Activated naive CD8-positive, alpha-beta T cell treated with anti-CD3 and anti-CD28 coated beads, Interleukin-2, amount 50 U/mL, for 24 hours (primary cell): ENCODE measurements at places on chromosomes 13 and 19.
A peak's percentile ranks its signal among the peaks of the same experiment; 100 is the strongest.

DNA sequence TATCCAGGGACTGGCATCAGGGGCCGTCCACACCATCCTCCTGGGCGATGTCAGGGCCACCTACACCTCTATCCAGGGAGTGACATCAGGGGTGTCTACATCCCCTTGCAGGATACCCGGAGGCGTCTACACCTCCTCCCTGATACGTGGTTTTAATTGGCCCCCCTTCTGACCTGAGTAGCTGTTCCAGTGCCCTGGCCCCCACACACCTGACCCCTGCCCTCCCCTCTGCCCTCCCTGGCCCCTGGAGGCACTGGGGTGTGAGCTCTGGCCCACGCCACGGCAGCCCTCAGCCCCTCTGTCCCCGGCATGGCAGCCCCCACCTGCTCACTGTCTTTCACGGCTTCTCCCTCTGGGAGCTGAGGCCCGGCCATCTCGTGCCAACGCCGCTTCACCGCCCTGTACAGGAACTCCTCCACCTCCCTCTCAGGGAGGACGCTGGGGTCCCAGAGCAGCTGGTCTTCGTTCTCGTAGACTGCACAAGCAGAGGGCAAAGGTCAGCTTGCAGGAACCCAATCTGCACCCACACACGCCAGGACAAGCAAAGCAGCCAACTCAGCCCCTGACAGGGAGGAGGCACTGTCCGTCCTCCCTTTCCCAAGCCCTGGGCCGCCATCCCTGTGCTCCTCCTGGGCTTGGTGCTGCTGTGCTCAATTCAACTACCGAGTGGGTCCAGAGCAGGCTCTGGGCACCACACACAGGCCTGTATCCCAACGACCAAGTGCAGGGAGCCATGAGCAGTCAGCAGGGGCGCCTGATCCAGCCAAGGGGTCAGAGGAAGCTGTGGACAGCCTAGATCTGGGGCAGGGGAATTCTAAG, 22.2 kb upstream of the PLPP2 start:
- DNase-seq: no peak

GRCh38 chr19:8017808-8018207, 12.4 kb upstream of the ELAVL1 start:
- peak; percentile 31 for DNase-seq

- no peak for DNase-seq
Observed at GRCh38 chr13:97328222-97328790, 105.7 kb upstream of the RAP2A start.

GRCh38 chr13:73599232-73600128, 534.7 kb downstream of the KLF12 start:
- no peak for DNase-seq

GRCh38 chr19:7925171-7925851, 624 bp downstream of the CTXN1 start:
- DNase-seq: peak; percentile 88

GRCh38 chr19:49570997-49571676, 9.2 kb downstream of the NOSIP start:
- DNase-seq: no peak

DNA sequence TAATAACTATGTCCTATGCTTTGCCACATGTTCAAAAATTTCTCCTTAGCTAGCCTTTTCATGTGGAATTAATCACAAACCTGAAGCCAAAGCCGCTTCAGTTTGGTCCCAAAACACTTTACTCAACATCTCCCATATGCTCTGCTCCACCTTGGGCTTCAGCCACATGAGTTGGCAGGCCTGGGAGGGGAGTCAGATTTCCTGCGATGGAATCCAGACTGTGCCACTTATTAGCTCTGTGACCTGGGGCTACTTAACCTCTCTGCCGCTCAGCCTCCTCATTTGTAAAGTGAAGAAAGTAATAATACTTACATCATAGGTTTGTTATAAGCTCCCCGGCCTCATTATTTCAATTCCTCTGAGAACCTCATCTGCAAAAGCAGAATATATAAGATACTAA, 272.0 kb downstream of the LMO7 start:
- no peak for DNase-seq

DNA sequence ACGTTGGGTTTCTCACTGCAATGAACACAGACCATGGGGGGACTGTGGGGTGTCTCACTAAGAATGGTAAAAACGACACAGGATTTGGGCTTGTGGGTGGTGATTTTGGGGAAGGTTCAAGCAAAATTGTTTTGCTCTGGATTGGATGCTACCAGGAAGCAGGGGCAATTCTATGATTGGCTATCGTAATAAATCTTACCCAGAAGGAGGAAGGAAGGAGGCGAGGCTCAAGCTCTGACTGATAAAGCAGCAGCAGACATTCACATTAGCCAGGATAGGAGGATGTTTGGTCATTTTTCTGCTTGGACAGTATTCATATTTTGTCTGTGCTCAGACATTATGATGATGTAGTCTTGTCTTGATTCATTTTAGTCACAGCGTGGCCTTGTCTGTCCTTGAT, 1.5 kb downstream of the ZNF576 start:
- DNase-seq: no peak

DNA sequence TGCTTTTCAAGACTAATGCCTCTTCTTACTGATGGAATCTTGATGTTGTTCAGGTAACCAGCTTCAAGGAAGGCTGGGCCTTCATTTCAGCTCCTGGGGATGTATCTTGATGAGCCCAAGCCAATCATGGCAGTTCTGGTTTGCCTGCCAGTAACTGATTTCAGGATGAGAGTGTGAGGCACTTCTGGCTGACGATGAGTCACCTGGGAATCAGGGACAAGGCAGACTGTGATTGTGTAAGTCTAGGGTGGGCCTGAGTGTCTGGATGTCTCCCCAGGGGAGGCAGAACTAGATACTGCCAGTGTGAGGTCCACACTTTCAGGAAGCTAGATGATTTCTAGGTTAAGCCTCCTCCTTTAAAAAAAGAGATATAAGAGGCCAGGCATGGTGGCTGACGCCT, 77.3 kb upstream of the KL start:
- no peak for DNase-seq

- no peak for DNase-seq
Observed at GRCh38 chr13:97319113-97319720, 97.1 kb downstream of the MBNL2 start.

DNA sequence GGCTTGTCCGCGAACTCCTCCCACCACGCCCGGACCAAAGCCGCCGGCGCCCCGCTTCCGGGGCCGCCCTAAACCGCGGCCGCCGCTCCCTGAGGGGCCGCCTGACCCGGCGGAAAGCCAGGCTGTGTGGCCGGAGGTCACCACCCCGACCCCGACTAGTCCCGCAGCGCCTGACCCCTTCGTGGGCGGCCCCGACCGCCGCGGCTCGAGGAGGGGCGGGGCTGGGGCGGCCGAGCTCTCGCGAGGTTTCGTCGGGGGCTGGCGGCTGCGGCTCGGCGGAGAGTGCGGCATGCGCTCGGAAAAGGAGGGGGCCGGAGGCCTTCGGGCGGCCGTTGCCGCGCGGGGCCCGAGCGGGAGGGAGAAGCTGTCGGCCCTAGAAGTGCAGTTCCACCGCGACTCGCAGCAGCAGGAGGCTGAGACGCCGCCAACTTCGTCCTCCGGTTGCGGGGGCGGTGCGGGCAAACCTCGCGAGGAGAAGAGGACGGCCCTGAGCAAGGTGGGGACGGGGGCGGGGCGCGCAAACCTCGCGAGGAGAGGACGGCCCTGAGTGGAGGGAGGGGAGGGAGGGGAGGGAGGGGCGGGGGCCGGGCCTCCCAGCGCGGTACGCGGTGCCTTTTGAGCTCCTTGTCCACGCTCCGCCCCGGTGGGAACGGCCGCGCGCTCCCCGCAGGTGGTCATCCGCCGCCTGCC, at the start of gene UPF3A:
UPF3A (plus strand) TSS at position 251 of the 690 bp plus-strand sequence; CDS start at position 290, 39 bp downstream.
- peak; percentile 88 for DNase-seq

- DNase-seq: peak; percentile 56
Observed at GRCh38 chr19:51702103-51702824, 9.1 kb downstream of the SPACA6 start.
